ENCODE measurements at places on chromosomes 13 and 19.

GRCh38 chr13:28636677-28637317 lies 22.1 kb upstream of the POMP start:
- no peak for DNase-seq

DNA sequence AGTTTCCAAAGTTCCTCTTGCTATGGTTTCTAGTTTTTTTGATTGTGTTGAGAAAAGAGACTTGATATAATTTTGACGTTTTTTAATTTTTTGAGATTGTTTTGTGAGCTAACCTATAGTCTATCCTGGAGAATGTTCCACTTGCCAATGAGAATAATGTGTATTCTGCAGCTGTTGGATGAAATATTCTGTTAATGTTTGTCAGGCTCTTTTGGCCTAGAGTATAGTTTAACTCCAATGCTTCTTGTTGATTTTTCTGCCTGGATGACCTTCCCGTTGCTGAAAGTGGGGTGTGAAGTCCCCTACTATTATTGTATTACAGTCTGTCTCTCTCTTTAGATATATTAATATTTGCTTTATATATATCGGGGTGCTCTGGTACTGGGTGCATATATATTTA lies 40.0 kb downstream of the RASA3 start:
- no peak for DNase-seq

GRCh38 chr19:40726279-40726678 lies 9.4 kb downstream of the ITPKC start:
- no peak for DNase-seq

GRCh38 chr19:13008926-13009787 lies 13.9 kb downstream of the NFIX start:
- no peak for DNase-seq

DNA sequence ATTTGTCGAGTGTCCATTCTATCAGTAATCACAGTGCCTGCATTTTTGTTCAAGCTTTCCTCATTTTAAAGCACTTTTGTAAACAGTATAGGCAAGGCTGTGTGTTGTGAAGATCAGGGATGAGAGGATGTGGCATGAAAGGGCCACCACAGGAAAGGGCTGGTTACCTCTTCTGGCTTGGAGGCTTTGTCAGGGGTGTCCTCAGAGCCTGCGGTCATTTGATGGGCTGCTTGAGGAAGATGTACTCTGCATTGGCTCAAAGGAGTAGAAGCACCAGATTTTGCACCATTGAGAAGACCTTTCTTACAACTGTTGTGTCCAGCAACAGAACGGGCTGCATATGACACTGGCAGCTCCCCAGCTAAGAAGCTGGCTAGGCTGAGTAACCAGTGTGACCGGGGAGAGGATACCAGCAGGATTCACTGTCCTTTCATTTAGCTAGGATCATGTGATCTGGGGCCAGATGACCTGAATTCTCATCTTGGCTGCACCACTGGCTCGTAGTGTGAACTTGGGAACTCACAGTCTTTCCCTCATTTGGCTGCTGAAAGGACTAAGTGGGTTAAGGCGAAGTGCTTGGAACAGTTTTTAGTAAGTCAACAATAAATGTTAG lies 380.2 kb downstream of the FGF9 start:
- DNase-seq, result no peak

GRCh38 chr13:22063416-22064124 lies 392.7 kb downstream of the FGF9 start:
- no peak for DNase-seq

- DNase-seq, result no peak
These were observed 722 bp downstream of the PKN1 start for GRCh38 chr19:14433554-14434501.

DNA sequence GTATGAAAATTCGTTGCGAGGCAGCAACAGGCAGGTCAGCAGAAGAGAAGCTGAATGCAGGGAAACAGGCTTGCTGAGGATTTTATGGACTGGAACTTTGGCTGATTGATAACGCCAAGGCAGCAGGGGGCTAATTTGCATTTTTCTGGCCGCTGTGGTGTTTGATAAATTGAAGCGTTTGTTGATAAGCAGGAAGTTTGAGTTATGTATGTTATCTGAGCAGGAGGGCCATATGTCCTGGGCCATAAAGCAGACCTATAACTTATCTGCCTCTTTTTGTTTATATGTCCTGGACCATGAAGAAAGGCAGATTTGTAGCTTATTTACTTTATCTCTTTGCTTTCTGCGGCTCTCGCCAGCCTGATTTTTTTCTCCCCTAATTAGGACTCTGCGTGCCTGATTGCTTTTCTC lies 65.9 kb downstream of the ZNF627 start:
- no peak for DNase-seq

DNA sequence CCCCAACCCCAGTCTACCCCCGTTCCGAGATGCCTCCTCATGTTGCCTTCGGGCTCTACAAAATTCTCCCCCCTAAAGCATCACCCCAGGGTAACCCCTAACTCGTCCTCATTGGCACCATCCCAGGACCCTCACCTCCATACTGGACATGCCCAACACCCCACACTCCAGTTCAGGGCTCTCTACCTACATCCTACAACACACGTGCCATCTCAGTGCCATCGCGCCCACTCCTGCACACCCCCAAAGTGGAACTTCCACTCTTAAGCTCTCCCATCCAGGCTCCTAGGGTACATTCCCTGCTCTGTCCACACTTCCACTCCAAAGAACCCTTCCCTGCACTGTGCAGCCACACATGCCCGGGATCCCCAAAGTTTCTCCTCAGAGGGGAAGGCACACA lies 827 bp upstream of the FKRP start:
- no peak for DNase-seq

GRCh38 chr19:40144151-40144550 lies 47.1 kb upstream of the MAP3K10 start:
- no peak for DNase-seq

DNA sequence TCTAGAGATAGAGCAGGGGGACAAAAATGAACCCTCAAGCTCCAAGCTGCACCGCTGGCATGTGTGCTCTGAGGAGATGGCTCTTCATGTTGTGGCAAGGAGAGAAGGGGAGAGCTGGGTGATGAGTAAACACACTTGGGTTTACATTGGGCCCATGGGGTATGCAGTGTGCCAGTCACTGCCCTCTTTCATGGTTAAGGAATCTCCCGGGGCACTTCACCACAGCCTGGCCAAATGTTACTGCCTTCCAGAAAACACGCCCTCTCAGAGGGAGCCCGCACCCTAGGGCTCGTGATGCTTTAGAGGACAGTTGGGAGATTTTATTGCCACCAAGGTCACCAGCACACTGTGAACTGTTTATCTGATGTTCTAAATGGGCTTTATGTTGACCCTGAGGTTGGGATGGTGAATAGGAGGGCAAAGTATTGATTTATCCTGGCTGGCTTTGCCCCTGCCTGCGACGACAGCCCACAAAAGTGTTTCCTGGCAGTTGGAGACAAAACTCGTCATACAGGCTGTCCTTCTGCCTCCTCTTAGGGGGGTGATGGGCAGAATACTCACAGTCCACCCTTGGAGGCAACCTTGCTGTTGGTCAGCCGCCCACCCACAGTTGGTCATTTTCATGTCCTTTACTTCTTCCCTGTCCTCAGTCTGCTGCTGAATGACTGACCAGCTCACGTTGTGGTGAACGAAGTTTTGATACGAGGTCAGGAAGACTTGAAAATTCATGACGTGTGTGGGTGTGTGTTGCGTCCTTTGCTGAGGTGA lies 156.9 kb downstream of the STK24 start:
- DNase-seq, result no peak

GRCh38 chr13:109745060-109745459 lies 41.3 kb downstream of the IRS2 start:
- DNase-seq, result no peak

GRCh38 chr13:102018716-102019115 lies 383.1 kb downstream of the FGF14 start:
- DNase-seq, result no peak

- no peak for DNase-seq
These were observed 1.0 kb upstream of the NCCRP1 start for GRCh38 chr19:39195755-39196154.

DNA sequence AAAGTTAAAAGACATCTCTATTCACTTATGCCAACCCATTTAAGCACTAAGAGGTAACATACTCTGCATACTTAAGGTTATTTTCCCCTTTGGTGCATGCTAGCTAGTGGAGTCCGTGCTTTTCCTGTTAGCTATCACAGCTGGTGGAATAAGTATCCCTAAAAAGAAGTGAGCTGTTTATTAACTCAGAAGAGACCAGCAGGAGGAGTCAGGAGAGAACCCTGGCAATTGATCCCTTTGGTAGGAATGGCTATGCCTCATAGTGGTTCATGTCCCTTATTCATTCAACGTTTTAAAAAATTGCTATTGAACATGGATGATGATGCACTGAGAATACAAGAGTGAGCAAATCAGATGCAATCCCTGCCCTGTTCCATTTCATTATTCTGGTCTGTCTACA lies 12.4 kb upstream of the NEK5 start:
- no peak for DNase-seq

DNA sequence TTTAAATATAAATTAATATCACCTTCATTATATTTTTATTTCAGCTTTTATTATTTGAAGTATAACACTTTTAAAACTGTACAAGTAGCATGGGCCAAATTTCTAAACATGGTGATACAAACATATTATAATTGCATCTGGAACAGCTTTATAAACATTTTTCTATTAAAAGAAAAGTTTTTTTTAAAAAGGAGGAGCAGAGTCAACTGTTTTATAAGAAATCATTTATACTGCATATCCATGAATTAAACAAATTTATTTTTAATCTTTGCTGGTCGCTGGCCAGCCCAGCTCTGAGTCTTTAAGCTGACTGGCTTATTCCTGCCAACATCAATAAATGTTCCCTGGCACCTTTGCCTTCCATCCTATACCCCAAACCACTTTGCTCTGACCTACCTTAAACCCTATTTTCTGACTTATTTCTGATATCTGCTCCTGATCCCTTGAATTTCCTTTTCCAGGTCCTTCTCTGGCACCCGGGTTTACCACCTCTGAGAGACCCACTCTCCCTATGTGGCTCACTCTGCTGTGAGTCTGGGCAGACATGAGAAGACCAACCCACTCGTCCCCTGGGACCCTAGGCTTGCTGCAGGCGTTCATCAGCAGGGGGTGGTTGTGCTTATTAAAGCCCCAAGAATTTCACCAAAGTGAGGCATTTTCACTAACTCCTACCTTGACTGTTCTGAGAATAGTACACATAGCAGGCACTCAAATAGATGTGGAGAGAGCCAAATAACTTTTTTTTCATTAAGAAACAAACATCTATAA lies 220.3 kb downstream of the KLF12 start:
- DNase-seq, result no peak

DNA sequence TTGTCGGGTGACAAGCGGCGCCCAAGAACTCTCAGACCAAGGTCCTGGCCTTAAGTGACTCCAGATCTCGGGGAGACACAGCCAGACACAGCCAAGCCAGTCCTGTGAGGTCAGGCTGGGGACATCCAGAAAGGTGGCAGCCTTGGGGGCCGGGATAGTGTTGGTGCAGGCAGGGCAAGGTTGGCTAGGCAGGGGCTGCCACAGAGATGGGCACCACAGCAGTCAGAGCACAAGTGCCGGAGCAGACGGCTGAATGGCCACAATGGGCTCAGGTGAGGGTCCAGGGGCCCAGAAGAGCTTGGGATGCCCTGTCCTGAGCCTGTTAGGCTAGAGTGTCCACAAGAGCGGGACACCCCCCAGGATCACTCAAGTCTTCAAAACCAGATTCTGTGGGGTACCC lies 32.2 kb downstream of the MAU2 start:
- no peak for DNase-seq

DNA sequence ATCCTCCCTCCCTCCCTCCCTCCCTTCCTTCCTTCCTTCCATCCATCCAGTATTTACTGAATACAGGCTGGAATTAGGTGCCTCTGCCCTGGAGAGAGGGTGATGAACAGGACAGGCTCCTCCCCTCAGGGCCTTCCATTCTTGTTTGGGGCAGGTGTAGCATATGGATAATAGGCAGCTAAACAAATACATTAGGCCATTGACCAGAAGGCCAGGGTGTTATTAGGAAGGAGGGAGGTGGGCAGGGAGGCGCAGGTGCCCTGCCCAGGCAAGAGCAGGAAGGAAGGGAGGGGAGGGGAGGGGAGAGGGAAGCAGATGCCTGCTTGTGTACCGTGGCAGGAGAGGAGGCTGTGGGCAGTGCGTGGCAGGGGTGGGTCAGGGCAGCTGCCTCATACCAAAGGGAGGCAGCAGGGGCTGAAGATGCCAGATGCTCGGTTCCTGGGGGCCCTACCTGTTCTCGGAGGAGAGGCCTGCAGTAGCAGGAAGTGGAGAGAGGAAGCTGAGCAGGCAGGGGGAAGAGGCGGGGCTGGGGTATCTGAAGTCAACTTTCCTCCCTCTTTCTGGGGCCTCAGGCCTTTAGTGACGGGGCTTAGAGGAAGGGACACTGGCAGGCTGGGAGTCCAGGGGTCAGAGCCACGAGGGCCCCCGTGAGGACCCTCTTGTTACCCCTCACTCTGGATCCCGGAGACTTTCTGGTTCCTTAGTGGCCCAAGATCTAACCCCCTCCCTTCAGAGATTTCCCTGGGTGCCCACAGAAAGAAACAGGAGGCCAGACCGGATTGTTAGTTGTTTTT lies at the start of gene RINL:
Gene RINL, minus strand, starts transcription at position 495 of the 794 bp plus-strand sequence. CDS start 1,533 bp downstream, outside the sequence.
- DNase-seq, result peak; percentile 38

- DNase-seq, result no peak
These were observed 72.9 kb downstream of the SPATA13 start for GRCh38 chr13:24233351-24233901.

DNA sequence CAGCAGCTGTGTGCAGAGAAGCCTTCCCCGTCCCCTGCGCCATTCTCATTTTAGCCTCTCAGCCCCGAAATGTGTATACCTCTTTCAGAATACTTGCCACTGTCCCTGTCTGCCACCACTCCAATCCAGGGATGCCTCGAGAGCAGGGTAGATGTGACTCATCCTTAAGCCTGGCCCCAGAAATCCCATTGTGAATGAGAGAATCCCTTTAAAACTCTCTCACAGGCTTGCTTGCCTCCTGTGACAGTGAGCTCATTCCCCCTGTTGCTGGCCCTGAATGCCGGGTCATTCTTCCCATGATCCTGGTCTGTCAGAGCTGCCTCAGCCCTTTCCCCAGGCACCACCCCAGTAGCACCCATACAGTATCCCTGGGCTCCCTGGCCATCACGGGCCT lies 9.6 kb downstream of the AP2A1 start:
- no peak for DNase-seq

DNA sequence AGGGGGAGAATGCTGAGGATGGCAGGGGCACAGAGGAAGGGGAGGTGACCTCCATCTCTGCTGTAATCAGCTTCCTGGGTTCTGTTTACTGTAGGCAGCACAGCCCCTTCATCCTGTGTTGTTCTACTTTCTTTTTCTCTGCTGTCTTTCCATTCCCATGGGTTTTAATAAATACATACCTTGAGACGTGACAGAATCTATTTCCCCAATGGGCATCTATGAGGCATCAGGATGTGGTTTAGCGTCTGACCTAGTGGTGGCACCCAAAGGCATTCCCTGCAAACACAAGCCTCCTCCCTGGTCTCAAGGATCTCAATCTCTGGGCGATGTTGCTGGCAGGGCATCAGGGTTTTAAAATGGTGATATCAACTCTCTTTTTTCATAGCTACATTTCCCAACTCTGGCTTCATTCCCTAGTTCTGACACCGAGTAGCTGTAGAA lies 60.8 kb downstream of the ALOX5AP start:
- DNase-seq, result no peak

DNA sequence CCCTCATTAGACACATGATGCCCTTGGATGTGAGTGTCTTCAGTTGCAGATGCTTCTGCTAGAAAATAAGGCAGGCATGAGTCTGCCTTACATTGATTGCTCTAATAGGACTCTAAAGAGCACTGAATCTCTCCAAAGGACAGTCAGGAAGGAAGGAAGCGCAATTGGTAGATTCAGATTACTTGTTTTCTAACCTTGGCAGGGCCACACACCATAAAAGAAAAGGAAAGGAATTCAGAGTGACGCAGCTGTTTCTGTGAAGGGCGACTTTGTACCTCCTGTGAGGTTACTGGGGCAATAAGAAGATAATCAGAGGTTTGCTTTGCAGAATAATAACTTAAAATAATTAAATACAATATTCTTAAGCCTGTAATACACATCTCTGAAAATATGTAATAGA lies 48.0 kb downstream of the FRY start:
- DNase-seq, result no peak
